ENCODE measurements at places on chromosomes 2 and 18.

DNA sequence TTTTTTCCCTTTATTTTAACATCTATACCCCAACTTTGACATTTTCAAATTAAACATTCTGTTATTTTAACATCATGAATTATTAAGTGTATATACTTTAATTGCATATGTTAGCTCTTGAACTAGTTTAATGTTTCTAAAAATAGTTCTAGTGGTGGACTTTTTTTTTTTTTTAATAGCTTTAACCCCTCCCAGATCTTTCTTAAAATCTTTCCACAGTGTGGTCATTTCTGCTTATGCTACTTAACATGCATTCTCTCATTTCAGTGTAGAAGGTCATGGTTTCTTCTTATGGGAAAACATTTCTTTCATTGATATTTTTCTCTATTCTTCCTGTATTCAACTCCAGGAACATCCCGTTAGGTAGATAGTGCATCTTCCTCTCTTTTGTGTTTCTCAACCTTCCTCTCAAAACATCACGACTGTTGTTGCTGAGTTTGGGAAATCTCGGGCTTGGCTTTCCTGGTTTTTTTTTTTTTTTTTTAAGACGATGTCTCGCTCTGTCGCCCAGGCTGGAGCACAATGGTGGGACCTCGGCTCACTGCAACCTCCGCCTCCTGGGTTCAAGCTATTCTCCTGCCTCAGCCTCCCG is 849 bp upstream of the TMEM18 start:
- no peak for DNase-seq

DNA sequence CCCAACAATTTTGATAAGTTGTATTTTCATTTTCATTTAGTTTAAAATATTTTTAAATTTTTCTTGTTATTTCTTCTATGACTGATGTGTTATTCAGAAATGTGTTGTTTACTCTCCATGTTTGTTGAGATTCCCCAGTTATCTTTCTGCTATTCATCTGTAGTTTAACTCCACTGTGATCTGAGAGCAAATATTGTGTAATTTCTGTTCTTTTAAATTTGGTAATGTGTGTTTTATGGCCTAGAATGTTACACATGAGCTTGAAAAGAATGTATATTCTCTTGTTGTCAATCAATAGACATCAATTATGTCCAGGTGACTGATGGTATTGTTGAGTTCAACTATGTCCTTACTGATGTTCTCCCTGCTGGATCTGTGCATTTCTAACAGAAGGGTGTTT is 188.2 kb downstream of the CYP26B1 start:
- DNase-seq: no peak

- DNase-seq: no peak
Measured at GRCh38 chr2:25758348-25758747, 85.0 kb upstream of the DTNB start.

- DNase-seq: no peak
Measured at GRCh38 chr18:22796113-22796512, 137.0 kb upstream of the RBBP8 start.

GRCh38 chr2:29463181-29463900 is 348.1 kb downstream of the CLIP4 start:
- DNase-seq: no peak

GRCh38 chr2:72211350-72211749 is 63.7 kb upstream of the CYP26B1 start:
- no peak for DNase-seq

DNA sequence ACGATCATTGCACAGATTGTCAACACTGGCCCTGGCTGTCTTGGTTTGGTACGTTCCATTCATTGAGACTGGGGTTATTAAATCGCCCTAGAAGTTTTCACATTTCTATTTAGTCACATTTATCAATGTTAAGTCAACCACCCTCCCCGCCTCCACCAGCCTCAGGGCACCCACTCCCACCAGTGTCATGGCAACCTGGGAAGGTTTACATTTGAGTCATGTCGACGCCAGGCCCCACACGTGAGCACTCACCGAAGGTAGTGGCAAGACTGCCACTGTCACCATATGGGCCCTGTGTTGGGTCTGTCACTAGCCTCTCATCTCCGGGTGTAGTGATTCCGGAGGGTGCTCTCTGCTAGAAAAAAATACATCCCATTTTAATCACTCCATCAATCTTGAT is 194.2 kb downstream of the TWIST2 start:
- no peak for DNase-seq

DNA sequence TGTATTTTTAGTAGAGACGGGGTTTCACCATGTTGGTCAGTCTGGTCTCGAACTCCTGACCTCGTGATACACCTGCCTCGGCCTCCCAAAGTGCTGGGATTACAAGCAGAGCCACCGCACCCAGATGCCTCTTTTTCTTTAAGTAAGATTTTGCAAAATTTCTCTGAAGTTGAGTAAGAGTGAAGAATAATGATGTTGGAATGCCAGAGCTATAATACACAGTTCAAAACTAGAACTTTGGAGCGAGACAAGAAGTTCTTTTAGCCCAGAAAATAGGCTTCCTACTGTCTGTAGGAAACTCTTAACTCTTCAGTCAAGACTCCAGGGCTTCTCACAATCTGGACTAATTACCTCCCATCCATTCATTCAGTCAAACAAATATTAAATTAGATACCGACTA is 51.4 kb downstream of the MARCHF4 start:
- no peak for DNase-seq

DNA sequence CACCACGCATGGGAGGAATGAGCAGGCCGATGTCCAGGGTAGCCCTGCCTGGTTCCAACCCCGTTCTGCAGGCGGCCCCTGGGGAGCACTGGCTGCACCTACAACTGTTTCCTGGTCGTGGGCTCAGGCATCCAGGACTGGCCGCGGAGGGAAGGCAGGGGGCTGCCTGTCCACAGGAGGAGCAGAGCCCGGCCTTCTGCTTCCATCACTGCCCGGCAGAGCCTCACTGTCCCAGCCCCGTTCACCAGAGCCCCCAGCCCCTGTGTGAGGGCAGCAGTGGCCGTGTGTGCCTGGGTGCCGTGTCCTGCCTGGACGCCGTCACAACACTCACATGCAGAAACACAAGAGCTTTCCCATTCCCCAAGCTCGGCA is 56.2 kb downstream of the KCNG2 start:
- no peak for DNase-seq
